GM12891 (cell line): ENCODE measurements at places on chromosomes 5 and 9.

DNA sequence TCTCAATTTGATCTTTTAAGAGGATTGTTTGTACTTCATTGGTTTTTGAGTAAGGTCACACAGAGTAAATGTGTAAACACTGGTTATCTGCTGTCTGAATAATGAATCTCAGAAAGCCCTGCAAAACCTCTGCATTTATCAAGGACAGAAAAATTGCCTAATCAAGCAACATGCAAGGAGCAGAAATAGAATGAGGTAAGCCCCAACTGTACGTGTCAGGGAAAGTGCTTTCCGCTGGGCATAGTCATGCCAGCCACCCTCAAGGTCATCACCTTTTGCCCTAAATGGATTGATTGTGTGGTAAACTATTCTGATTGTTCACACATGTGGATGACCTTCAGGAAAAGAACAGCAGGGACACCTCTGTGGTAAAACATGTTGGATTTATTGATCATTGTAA is 376.9 kb upstream of the KCNN2 start:
- DNase-seq = no peak

DNA sequence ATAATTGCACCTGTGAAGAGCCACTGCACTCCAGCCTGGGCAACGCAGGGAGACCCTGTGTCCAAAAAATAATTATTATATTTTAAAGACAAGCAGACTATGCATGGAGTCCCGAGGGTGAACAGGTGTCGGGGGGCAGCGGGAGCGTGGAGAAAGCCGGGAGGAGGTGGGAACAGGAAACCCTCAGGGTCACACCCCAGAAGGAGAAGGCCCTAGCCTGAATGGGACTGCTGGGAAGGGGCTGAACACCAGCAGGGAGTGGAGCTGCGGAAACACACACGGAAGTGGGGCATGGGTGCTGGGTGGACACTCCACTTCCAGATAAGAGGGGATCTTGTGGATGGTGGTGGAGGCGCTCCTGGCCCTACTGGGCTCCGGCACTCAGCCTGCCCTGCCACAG is 12.8 kb downstream of the SURF6 start:
- no peak for DNase-seq

DNA sequence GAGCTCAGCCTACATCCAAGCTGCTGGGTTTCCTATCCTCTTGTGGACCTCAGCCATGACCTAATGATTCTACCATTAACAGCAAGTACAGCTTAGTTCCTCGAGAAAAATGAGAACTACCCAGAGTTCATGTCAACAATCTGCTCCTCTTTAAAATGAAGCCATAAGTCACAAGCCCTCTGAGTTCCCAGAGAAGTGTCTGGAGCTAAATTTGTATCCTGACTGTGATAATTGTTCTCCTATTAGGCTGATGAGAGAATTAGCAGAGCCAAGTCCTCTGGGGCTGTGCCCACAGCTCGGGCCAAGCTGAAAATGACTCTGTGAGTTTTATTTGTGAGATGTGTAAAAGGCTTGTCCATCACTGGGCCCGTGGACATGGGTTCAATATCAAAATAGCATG is 145.1 kb upstream of the SMIM23 start:
- DNase-seq = no peak

- no peak for DNase-seq
Observed at GRCh38 chr9:77215874-77216273, 38.5 kb downstream of the VPS13A start.

DNA sequence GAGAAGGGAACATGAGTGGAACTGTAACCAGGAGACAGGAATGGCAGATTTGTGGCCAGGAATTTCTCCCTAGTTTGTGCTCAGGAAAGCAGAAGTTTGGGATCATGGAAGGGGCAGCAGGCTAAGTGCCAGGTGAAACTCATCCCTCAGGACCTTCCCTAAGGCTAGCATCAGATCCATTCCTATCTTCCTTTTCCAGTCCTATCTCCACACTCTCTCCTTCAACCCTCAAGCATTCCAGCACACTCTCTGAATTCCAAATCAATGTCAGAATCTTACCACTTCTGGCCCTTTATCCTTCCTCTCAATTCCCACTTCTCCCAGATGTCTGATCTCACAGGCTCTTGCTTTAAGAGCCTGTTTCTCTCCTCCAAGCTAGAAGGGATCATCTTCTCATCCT is 53.2 kb upstream of the GRIA1 start:
- DNase-seq = no peak

DNA sequence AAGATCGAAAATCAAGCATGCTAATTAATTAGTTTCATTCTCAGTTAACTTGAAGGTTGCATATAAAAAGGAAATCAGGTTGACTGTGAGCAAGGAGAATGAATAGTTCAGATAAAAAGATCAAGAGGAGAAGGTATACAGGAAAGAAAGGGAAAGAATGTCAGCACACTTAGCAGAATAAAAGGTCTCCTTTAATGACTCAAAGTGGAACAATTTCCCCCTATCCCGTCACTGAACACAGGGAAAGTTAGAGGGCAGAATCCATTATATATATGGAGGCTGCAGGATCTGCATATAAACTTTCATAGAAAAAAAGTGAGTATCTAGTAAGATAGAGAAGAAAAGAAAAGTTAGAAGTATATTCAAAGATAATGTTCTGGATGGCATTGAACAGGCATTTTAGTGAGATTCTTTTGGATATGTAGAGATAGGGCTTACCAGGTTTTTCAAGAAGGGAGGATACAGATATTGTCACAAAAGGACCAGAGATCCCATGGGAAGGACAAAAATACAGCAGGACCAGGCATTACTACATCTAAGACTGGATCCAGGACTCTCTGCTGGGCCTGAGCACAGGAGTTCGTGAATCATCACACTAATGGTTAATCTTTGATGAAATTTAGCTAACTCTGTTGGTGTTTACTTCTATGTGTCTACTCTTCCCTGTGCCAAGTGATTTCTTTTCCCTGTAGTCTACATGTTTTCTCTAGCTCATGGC is 988.2 kb upstream of the ARRDC3 start:
- DNase-seq = no peak

DNA sequence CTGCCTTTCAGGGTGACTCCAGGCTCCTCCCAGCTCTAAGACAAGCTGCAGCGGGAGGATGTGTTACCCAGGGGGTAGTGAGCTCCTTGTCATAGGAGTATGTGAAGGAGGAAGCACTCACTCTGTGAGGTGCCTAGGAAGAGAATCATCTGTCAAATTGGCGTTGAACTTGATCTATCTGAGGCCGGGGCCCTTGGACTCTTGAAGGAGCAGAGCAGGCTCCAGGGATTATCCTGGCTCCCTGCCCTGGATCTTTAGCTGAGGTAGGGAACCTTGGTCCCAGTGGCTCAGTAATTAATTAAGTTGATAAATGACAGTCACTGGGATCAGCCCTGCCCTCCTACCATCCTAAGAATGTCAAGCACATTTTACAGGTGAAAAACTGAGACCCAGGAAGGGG is 15.5 kb downstream of the ADGRD2 start:
- no peak for DNase-seq

DNA sequence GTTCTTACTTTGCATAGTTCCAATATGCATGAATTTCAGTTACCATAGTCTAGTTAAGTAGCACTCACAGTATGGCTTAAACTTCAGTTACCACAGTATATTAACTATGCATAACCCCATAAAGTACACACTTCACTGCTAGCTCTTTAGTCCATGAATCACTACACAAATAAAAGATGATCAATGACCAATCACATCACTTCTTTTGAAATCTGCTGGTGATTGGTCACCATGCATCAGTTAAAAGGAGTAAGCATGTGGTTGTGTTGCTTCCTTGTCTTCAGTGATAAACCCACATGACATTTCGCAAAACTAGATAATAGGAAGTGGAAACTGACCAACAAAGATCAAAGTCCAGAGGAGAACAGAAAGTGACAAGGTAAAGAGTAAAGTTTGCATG is 79.0 kb downstream of the TAF11L14 start:
- no peak for DNase-seq

DNA sequence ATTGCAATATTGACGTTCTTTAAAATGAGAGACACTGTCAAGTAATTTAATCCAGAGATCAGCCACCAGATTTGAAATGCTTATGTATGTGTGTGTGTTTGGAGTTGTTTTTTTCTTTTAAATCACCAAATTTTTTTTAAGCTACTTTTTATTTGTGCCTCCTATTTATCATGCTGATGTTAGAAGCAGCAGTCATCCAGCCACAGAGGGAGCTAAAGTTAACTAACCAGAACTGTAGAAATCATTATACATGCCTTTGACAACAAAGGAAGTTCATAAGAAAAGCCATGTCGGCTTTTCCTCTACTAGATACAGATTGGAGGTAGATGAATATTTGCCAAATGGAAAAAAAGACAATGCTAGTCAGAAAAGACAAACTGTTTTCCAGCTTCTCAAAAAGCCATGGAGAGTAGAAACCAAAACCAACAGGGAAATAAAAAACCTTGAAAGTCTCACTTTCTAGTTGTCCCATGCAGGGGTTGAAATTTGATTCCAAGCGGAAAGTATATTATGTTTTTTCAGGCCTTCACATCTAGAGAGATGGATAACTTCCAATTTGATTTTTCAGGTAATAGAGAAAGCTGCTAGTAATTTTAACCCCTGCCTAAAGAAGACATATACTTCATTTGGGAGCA is 4.5 kb downstream of the PURA start:
- no peak for DNase-seq

- no peak for DNase-seq
Observed at GRCh38 chr5:16454686-16455085, 10.9 kb downstream of the ZNF622 start.

DNA sequence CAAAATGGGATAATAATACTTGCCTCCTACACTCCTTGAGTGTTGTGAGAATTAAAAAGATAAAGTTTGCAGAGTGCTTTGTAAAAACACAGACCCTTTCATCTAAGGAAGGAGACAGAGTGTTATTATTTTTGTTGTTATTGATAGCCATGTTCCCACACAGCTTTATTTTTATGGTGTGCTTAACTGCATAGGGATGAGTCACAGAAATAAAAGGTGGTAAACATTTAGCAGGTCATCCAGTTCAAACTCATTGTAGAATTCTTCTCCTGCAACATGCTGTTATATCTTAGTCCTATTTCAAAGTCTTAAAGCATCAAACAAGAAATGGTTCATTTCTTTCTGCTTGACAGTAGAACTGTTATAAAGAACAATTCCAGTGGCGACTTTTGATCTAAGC is 367.5 kb upstream of the ACTBL2 start:
- no peak for DNase-seq

- no peak for DNase-seq
Observed at GRCh38 chr5:31913808-31914207, 260.3 kb downstream of the GOLPH3 start.

GRCh38 chr5:90598293-90598692 is 39.7 kb downstream of the ADGRV1 start:
- no peak for DNase-seq

DNA sequence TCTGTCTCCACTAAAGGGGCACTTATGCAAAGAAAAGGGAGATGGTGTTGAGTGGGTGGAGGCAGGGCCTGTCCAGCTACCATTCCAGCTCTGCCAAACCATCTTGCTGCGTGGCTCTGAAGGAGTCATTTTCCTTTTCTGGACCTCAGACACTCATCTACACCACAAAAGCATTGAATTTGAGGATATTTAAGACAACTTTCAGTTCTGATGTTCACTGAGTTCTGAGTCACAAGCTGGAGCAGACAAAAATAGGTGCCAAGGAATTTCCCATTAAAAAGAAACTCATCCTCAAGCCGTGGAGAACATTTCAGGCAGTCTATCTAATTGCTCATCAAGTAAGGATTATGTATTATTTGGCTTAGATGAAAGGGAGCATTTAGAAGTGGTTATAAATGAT is 195.0 kb upstream of the TBC1D2 start:
- no peak for DNase-seq

- no peak for DNase-seq
Observed at GRCh38 chr5:10828241-10828640, 67.2 kb upstream of the DAP start.
